ENCODE measurements at places on chromosomes 13 and 19. TPM values are rescaled to one million over a fixed set of nuclear protein-coding genes. Genes with fewer than 3 reads are reported as not detected.

ZNF560 gene
- 0.34 TPM for polyA plus RNA-seq

KLF1 gene
- 0.67 TPM for polyA plus RNA-seq

KLK3 gene
- polyA plus RNA-seq: not detected

SLC10A2 gene
- polyA plus RNA-seq: 9.2 TPM

CPB2 gene
- 0.28 TPM for polyA plus RNA-seq

ZNF260 gene
- 18.5 TPM for polyA plus RNA-seq

SHKBP1 gene
- 37.8 TPM for polyA plus RNA-seq

N4BP2L1 gene
- 51.4 TPM for polyA plus RNA-seq

FPR1 gene
- polyA plus RNA-seq: 1.2 TPM

KLK10 gene
- polyA plus RNA-seq: 0.90 TPM

LSM7 gene
- 92.0 TPM for polyA plus RNA-seq

MAP2K7 gene
- 36.8 TPM for polyA plus RNA-seq

LILRA1 gene
- polyA plus RNA-seq: 0.54 TPM

NDUFA13 gene
- polyA plus RNA-seq: 178 TPM

IGSF23 gene
- 0.33 TPM for polyA plus RNA-seq

TINCR gene
- polyA plus RNA-seq: 0.64 TPM

EEF1AKMT1 gene
- polyA plus RNA-seq: 16.9 TPM

KLHL1 gene
- polyA plus RNA-seq: 0.05 TPM

NLRP11 gene
- polyA plus RNA-seq: 0.12 TPM

GFY gene
- polyA plus RNA-seq: not detected
